ENCODE measurements at places on chromosomes 3 and 15. TPM values are rescaled to one million over a fixed set of nuclear protein-coding genes. Genes with fewer than 3 reads are reported as not detected.

DNA sequence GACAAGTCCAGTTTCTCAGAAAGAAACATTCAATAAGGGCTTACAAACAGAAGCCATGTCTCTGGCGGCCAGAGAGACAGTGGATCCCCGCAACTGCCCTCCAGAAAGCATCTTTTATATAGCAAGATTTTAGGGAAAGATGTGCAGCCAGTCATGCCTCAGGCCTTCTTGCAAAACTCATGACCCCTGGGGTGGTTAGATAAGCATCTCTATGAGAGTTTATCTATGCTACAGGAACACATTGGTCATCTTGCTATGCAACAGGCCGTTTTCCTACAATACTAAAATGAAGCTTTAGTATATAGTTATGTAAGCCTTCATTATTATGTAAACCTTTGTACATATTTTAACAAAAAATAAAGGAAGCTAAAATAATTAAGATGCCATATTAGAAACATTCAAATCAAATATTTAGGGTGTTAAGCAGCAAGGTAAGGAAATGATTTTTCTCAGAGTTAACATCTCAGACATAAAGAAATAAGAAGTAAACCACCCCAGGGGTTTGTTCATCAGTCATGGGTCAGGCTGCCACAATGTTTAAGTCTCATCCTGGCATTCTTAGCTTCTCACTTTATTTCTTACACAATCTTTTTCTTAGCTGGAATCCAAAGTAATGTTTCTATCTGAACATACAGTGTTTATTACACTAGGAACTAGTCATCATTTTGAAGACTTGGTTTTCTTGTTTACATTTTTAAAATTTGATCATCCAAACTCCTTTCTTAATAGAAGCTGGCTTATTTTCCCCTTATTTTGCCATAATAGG, 6.3 kb upstream of the FSIP1 start:
- H3K36me3 ChIP-seq = no peaks in the 10 kb centered on the region
- H3K27ac ChIP-seq = no peak overlapping the region

- no peak overlapping the region for H3K4me3 ChIP-seq
- DNase-seq = peak; percentile 86
- peaks cover 4% of the 10 kb centered on the region for H3K4me1 ChIP-seq
Measured at GRCh38 chr15:72358650-72359171, 17.1 kb downstream of the HEXA start.

The MESP1 gene
- 1.3 TPM for total RNA-seq

The TMEM266 gene
- total RNA-seq = 0.26 TPM

GRCh38 chr3:194274424-194275085, 76.6 kb downstream of the CPN2 start:
- peaks cover 13% of the 10 kb centered on the region for H3K4me1 ChIP-seq
- no peak overlapping the region for H3K4me3 ChIP-seq
- peak; percentile 49 for DNase-seq
- H3K36me3 ChIP-seq = no peaks in the 10 kb centered on the region
- no peak overlapping the region for H3K27ac ChIP-seq

DNA sequence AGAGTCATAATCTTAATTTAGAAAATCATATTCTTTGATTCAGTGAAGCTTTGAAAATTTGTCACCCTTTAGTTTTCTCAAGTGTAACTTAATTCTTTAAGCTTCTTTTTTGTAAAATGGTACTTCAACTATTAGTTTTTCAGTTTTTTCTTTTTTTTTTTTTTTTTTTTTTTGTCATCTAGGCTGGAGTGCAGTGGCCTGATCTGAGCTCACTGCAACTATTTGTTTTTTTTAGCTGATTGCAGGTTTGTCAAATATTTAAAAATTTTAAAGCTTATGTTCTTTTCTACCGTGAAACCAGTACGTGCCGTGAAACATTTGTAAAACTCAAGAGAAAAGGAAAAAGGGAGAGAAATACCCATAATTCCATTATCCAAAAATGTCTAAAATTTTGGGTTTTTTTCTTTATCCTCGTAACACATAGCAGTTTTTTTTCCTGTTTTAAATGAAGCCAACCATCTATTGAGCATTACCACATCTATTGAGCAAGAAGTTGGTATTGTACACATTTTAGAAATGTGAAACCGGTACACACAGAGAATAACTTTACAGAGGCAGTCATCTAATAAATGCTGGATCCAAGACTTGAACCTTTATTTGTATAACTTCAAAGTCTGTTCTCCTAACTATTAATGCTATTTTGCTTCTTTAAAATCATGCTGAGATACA, 25.7 kb downstream of the ECT2 start:
- H3K4me1 ChIP-seq = no peaks in the 10 kb centered on the region
- H3K27ac ChIP-seq = no peak overlapping the region
- no peak overlapping the region for H3K4me3 ChIP-seq
- no peaks in the 10 kb centered on the region for H3K27me3 ChIP-seq
- no peak for DNase-seq
- H3K36me3 ChIP-seq = peaks cover 2% of the 10 kb centered on the region

Data from fibroblast of lung (primary cell).